Fibroblast of villous mesenchyme (primary cell): ENCODE measurements at places on chromosomes 1 and 21. TPM values are rescaled to one million over a fixed set of nuclear protein-coding genes. Genes with fewer than 3 reads are reported as not detected.
A peak's percentile ranks its signal among the peaks of the same experiment; 100 is the strongest.

DNA sequence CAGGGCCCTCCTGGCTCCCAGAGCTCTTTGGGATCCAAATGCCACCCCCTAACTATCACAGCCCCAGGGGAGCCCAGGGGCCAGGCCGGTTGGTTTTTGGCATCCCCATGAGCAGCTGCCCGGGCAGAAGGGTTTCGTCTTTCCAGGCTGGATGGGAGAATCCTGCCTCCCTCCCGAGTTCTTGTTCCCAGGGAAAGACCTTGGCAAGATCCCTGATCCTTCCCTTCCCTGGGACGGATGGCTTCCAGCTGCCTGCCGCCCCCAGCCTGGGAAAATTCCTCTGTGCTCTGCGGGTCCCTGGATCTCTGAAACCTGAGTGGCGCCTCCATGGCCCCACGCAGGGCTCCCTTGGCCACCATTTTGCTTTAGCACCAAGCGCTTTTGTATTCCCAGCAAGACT, 55.6 kb downstream of the TAS1R2 start:
- DNase-seq, result no peak

DNA sequence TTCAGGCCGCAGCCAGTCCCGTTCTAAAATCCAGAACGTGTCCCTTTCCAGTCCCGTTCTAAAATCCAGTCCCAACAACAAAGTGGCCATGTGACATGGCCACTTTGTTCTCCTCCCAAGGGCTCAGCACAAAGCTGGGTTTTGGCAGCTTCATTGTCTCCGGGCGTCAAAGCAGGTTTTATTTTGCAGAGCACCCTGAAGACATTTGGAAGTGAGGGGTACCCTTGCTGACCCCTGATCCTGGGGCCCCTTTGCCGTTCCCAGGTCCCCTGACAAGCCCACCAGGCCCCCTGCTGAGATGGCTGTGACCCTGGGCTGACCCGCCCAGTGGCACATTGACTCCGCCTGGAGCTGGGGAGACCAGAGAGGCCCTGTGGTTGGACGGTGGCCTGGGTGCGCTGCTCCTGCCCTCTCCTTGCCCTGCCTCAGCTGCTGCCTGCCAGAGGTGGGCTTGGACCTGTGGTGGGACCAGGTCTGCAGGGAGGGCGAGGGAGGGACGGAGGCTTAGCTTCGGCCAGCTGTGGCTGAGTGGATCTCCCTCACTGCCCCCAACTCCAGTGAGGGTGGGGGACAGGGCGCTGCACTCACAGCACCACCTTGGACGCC, 4.3 kb downstream of the PFKL start:
- DNase-seq, result no peak

GRCh38 chr1:43315963-43316737, 15.4 kb downstream of the TIE1 start:
- DNase-seq, result no peak

DNA sequence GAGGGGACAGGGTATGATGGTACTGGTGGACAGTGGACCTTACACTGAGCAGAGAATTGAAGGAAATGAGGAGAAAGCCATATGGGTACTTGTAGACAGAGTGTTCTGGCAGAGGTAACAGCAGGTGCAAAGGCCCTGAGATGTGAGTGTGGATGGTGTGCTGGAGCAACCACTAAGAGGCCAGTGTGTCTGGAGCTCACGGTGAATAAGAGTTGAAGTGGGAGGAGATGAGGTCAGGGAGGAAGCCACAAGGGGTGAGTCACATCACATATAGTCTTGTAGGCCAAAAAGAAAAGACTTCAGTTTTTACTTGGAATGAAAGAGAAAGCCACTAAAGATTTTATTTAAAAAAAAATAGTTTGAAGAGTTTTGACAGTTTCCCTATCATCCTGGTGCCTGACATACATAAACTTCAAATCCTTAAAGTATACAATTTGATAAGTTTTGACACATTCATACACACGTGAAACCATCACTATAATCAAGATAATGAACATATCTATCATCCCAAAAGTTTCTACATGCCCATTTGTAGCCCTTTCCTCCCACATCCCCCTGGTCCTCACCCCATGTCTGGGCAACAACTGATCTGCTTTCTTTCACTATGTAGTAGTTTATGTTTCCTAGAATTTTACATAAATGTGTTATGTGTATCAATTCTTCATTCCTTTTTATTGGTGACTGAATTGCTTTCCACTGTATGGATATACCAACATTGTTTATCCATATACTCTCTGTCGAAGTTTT, 148.4 kb downstream of the GPATCH2 start:
- DNase-seq, result peak; percentile 48

DNA sequence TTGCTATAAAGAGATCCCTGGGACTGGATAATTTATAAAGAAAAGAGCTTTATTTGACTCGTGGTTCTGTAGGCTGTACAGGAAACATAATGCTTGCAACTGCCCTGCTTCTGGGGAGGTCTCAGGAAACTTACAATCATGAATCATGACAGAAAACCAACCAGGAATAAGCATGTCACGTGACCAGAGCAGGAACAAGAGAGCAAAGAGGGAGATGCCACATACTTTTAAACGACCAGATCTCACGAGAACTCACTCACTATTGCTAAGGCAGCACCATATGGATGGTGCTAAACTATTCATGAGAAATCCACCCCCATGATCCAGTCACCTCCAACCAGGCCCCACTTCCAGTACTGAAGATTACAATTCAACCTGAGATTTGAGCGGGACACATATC, 49.8 kb upstream of the RCC1 start:
- DNase-seq, result peak; percentile 59

DNA sequence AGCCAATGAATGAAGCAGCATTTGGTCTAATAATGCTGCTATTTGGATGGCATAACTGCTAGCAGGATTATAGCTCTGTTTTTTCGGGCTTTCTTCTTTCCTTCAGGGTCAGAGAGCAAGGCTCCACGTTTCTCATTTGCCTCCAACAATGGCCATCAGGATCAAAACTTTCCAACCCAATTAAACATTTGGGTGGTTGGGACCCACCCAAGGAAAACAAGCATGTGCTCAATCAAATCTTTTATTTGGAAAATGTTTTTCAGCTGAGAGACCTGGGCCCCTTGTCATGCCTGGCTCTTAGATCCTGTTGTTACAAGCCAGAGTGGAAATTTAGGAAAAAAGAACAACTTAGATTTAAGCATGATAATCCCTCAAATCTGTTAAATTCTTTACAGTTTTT, 373.1 kb upstream of the USP24 start:
- no peak for DNase-seq

- DNase-seq, result no peak
Observed at GRCh38 chr21:35096959-35097358, 47.9 kb upstream of the RUNX1 start.

GRCh38 chr21:27674041-27674615, 707.2 kb upstream of the ADAMTS5 start:
- peak; percentile 95 for DNase-seq

DNA sequence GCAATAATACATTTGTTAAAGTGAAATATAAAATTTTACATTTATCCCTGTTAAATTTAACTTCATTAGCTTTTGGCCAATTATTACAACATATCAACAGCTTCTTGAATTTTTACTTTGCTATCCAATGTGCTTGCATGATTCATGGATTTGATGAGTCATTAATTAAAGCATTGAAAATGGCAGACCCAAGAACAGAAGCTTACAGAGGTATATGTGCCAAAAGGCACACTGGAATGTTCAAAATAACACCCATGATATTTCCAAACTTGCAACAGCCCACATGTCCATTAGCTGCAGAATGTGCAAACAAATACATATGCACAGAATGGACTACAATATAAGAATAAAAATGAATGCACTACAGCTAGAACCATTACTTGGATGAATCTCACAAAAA, 76.4 kb upstream of the MAN1A2 start:
- no peak for DNase-seq

- DNase-seq, result no peak
Observed at GRCh38 chr1:12600335-12600734, 17.7 kb downstream of the DHRS3 start.

GRCh38 chr1:73637264-73637663, 560.7 kb downstream of the LRRIQ3 start:
- no peak for DNase-seq

DNA sequence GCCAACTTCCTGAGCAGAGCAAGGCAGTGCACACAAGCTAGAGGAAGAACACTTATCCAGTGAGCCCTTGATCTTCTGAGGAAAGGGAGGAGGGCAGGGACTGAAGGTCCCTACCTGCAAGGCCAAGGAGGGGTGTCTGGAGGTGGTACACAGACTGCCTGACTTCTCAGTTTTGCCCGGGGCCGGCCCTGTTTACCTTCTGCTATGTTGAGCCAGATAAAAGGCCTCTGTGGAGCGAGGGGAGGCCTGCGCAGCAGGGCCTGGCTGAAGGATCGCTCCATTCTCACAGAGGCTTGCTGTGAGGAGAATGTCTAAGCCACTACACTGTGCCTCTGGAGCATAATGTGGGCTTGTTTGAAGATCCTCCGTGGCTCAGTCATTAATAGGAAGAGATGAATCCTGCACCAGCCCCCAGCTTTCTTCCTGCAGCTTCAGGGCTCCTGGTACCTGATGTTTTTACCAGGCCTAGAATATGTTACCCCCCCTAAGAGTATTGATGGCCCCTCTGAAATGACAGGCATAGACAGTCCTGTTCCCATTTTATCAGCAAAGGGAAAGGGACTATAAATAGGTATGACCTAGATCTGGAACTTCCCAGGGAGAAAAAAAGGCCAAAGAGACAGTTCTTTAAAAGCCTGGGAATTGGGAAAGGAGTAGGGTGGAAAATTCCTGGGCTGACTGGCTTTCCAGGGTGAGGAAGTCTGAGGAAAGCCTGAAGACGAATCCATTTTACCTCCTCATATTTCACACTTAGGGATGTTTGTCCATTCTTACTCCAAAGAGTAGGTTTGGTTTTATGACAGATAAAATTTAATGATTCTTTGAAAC, 4.7 kb downstream of the POGK start:
- DNase-seq, result peak; percentile 64

GRCh38 chr1:177945943-177946650, 23.8 kb downstream of the SEC16B start:
- DNase-seq, result peak; percentile 59

DNA sequence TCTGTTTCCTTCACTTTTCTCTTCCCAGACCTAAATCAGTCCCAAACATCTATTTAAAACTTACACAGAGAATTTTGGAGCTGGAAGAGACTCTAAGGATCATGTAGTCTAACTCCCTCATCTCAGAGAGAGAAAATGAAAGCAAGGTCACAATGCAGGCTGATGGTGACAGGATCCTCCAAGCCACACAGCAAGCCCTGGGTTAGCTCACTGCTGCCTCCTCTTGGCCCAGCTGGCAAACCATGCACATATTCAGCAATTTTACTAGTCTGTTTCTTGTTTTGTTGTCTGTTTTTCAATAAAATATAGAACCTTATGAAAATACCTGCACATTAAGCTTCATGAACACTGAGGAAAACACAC, 27.7 kb upstream of the LY9 start:
- peak; percentile 5 for DNase-seq

- DNase-seq, result peak; percentile 64
Observed at GRCh38 chr1:211830328-211831142, at the start of gene LPGAT1. TSS of gene LPGAT1 (minus strand) at chr1:211830763. CDS start at chr1:211829296, 1,467 bp downstream.

GRCh38 chr1:153262070-153262366, 2.5 kb downstream of the LORICRIN start:
- DNase-seq, result no peak

- DNase-seq, result no peak
Observed at GRCh38 chr1:37932759-37933158, 14.1 kb downstream of the INPP5B start.

DNA sequence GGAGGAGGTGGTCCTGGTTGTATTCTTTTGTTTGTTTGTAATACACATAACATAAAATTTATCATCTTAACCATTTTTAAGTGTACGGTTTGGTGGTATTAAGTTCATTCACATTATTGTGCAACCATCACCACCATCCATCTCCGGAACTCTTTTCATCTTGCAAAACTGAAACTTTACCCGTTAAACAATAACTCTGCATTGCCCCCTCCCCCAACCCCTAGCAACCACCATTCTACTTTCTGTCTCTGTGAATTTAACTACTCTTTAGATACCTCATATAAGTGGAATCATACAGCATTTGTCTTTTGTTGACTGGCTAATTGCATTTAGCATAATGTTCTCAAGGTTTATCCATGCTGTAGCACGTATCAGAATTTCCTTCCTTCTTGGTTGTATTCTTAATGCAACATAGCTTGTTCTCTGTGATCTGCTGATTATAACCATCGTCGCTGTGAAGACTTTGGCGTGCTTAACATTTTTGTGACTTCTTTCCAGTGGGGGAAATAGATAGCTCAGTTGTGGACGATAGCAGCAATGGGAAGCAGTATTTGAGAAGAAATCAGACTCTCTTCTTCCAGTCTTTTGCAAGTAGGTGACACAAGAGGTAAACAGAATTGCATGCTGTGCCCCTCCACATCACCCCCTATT, 117.5 kb upstream of the HOOK1 start:
- DNase-seq, result no peak

- no peak for DNase-seq
Observed at GRCh38 chr1:61842863-61843514, 100.7 kb downstream of the PATJ start.

- peak; percentile 92 for DNase-seq
Observed at GRCh38 chr1:200483491-200484143, 73.8 kb upstream of the ZNF281 start.

DNA sequence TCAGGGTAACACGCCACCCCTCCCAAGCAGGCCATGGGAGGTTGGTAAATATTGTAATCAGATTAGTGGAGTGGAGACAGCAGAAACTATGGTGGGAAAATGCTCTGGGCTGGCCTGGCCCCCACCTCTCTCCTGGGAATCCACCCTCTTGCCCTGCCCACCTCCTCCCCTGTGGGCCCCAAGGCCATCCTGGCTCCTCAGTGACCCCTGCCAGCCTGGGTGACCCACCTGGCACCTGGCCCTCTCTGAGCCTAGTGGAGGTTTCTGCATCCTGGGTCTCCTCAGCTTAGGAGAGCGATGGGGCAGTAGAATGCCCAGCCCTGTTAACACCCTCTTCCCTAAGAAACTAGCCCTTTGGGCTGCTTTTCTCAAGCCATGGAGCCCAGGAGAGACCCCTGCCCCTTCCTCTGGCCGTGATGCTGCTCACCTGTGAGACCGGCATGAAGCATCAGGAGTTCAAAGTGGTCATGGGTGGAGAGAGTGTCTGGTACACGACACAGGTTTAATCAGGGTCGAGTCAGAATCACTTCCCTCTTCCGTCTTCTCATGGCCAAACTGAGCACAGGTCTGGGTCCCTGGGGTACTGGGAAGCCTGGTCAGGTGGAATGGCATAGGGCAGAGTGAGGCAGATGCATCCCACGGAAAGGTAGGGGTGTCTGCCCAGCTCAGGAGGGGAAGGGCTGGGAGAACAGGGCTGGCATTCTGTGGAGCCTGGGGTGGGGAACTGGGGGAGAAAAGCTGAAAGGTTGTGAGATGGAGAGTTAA, 10.7 kb upstream of the DMBX1 start:
- no peak for DNase-seq

- DNase-seq, result no peak
Observed at GRCh38 chr1:89538361-89538760, 13.7 kb downstream of the LRRC8B start.

FNBP1L gene
- total RNA-seq, result 5.8 and 10.4 TPM in 2 replicates

DENND2C gene
- total RNA-seq, result 2.6 and 3.2 TPM in 2 replicates

ASAP3 gene
- total RNA-seq, result 33.5 and 35.0 TPM in 2 replicates

KCNA3 gene
- total RNA-seq, result under 0.01 and 0.64 TPM in 2 replicates

ENAH gene
- total RNA-seq, result 126 and 135 TPM in 2 replicates

KLHDC7A gene
- not detected in 2 replicates for total RNA-seq

OR6K3 gene
- total RNA-seq, result not detected in 2 replicates

LCE2C gene
- total RNA-seq, result not detected in 2 replicates

KLHL21 gene
- total RNA-seq, result 49.0 and 51.8 TPM in 2 replicates

SNX7 gene
- total RNA-seq, result 51.2 and 52.7 TPM in 2 replicates

CHML gene
- total RNA-seq, result 16.4 and 17.7 TPM in 2 replicates

KCNJ6 gene
- under 0.01 TPM in 1 of 2 replicates, not detected in the other for total RNA-seq

ZMYND12 gene
- 0.32 and 0.86 TPM in 2 replicates for total RNA-seq

LMX1A gene
- not detected in 2 replicates for total RNA-seq

AGBL4 gene
- total RNA-seq, result not detected in 2 replicates

KIF17 gene
- 0.64 and 2.2 TPM in 2 replicates for total RNA-seq

PGLYRP3 gene
- not detected in 2 replicates for total RNA-seq

SLC16A4 gene
- total RNA-seq, result 73.4 and 241 TPM in 2 replicates

ZNF648 gene
- not detected in 2 replicates for total RNA-seq
